Left ventricle myocardium inferior (tissue), 1 donor: ENCODE measurements at places on chromosomes 12 and 14. TPM values are rescaled to one million over a fixed set of nuclear protein-coding genes. Genes with fewer than 3 reads are reported as not detected.

GRCh38 chr12:27178255-27178654 is 65.8 kb upstream of the STK38L start:
- DNase-seq, result no peak

Gene RILPL2
- total RNA-seq, result 2.2 TPM

DNA sequence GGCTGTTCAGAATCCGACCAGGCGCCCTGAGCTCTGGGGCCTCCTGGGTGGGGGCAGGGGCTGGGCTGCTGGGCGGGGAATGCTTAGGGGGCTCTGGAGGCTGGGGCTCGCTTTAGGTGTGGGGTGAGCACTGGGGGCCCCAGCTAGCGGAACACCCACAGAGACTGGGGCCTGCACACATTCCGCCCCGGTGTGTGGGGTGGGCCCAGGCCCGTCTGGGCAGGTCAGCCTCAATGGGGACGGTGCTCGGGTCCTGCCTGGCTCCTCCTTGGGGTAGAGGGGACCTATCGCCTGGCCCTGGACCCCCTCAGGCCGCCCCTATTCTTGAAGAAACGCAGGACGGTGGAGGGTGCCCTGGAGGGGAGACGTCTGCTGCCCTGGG is 364.8 kb downstream of the TMEM121 start:
- DNase-seq, result no peak

GRCh38 chr12:108691998-108692808 is 39.1 kb downstream of the CORO1C start:
- peak; percentile 49 for DNase-seq

DNA sequence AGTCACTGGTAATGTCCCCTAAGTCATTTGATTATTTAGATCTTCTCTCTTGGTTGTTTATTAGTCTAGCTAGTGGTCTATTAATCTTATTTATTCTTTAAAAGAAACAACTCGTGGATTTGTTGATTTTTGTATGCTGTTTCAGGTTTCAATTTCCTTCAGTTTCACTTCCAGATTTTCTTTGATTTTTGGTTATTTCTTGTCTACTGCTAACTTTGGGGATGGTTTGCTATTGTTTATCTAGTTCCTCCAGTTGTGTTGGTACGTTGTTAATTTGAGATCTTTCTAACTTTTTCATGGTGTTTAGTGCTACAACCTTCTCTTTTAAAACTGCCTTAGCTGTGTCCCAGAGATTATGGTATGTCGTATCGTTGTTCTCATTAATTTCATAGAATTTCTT is 18.5 kb upstream of the CD69 start:
- no peak for DNase-seq

GRCh38 chr14:97903821-97904220 is 1106.6 kb downstream of the VRK1 start:
- DNase-seq, result no peak
